ENCODE measurements at places on chromosomes 4 and X.

GRCh38 chr4:72631296-72631695 is 62.3 kb upstream of the ADAMTS3 start:
- DNase-seq = no peak

GRCh38 chr4:70556856-70557255 is 35.2 kb upstream of the AMBN start:
- DNase-seq = no peak

- DNase-seq = no peak
Measured at GRCh38 chr4:25676221-25676620, 20.6 kb downstream of the SLC34A2 start.

DNA sequence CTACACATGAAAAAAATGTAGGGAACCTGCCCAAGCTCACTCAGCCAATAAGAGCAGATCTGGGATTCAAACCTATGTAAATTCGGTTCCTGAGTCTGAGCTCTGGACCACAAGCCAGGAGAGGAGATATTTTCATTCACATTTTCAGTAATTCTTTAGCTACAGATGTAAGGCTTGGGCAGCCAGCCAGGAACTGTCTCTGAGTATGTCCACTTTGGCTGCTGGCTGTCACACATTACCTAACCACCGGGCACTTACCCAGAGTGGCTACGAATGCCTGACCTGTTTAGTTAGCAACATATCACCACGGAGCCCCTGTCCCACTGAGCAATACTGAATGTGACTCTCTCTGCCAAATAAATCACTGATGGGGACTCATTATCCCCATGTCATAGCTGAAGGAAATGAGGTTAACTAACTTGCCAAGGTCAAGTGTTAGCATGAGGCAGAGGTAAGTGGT is 15.3 kb downstream of the USP46 start:
- peak; percentile 44 for DNase-seq

GRCh38 chr4:41323706-41324105 is 67.0 kb downstream of the UCHL1 start:
- no peak for DNase-seq

DNA sequence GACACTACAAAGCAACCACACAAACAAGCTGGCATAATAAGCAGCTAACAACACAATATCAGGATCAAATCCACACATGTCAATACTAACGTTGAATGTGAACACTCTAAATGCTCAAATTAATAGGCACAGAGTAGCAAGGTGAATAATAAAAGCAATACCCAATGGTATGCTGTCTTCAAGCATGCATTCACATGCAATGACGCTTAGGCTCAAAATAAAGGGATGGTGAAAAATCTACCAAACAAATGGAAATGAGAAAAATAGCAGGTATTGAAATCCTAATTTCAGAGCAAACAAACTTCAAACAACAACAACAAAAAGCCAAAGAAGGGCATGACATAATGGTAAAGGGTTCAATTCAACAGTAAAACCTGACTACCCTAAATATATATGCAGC is 74.0 kb upstream of the FAM47B start:
- no peak for DNase-seq

- no peak for DNase-seq
Measured at GRCh38 chr4:8221476-8221875, 22.4 kb downstream of the SH3TC1 start.

DNA sequence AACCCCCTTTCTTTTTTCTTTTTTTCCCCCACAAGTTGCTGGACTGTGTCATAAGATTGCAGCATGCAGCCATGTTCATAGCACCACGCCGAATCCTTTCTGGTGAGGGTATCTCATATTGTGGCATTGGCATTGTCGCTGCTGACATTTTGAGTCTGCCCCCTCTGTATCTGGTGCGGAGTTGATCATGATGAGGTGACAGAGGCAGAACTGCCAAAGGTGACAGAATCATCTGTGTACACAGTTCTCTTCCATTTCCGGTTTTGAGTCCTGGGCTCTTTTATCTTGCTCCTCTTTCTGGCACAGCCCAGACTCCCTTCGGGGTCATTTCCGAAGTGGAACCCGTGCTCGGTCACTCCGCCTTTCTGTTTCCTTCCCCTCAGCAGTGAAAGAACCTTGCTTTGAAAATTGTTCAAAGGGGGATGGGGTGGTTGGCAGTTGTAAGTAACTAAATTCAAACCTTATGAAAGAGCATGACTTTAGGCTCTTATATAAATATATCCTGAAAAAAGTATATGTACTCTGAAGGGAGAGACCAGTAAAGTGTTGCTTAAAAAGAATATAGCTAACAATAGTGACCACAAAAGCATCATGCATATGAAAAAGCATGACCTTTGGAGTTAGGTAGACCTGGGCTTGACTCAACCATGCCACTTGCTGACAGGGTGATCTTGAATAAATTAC is 55.0 kb upstream of the BMP2K start:
- no peak for DNase-seq

- no peak for DNase-seq
Measured at GRCh38 chr4:138761638-138762220, 253.9 kb upstream of the NOCT start.

DNA sequence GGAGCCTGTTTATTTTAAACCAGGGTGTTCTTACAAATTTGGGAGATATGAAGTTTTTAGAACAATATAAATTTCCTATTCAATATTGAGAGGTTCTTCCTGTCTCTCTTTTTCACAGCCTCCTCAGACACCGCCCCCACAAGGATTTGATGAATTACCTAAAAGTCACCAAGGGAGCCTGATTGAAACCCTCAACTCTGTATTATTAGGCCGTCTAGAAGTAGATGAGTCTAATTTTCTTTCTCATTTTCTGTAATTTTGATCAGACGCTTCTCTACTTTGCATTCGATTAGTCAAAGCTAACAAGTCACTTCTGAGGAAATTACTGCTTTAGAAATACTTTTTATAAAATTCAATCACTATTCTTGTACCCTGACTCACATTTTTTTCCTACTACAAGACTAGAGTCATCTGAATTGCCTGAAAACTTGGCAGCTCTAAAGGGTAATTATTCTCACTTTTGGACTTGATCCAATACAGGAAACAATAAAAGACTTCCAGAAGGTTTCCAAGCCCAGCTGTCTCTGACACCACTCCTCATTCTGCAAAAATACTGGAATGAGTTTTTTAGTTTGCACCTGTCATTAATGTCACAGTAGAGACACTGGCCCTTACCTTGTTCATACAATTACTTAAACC is 111.2 kb downstream of the ELOVL6 start:
- peak; percentile 30 for DNase-seq

DNA sequence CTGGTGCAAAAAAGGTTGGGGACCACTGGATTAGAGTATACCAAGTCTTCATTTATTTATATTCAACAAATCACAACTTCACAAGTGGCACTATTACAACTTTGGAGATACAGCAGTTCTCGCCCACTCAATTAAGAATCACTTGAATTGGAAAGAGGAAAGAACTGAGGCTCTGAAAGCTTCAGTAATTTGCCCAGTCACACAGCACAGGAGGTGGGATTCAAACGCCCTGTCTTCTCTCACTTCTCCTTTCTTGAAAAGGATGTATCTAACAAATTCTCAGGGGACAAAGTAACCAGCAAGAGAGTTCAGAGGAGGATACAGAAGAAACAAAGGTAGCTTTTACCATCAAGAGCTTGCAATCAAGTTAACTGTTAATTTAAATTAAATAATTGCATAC is 12.4 kb downstream of the SMIM14 start:
- no peak for DNase-seq

DNA sequence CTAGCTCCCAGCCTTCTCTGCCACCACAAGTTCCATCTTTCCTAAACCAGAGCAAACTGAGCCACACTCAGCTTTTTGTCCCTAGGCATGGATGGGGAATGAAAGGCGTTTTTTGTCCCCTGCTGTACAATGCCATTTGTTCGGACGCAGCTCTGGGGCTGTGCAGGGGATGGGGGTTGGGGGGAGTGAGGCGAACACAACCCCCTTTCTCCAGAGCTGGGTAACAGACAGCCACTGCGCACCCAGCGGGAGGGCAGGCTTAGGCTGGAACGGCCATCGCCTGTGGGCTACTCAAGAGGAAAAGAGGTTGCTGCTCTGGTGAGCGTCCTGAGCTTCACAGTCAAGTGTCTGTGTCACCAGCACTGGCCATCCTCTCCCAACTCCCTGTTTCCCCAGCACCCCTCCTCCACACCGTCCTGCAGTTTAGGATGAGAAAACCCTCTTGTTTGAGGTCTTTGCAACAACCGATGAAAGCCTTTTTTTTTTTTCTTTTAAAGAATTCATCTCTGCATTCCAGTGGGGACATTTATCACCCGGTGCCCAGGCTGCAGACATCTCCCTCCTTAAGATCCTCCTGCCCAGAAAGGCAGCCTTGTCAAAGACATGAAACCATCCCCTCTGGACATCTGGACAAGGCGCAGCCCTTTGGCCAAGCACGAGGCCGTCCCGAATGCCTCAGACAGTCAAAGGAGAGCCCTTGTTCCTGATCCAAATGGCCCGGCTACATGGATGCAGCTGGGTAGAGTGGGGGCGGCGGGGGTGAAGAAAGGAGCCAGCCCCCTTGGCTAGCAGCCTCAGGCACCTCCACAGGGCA is 419.6 kb downstream of the BCOR start:
- no peak for DNase-seq

GRCh38 chr4:7842384-7843279 is 97.0 kb downstream of the AFAP1 start:
- no peak for DNase-seq

DNA sequence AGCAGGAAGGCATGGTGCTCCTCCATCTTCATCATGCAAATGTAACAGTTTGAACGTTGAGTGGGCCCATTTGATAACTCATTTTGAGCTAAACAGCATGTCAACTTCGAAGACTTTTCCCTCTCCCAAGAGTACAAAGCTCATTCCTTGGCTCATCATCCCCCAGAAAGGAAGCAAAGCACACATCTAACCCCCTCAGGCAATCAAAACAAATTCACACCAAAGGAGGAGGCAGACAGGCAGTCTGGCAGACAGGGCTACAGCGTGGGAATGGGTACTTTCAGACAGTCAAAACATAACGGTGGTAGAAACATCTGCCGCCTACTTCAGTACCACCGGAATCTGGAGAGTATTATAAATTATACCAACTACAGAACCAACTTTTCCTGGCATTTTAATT is 81.7 kb downstream of the PCDH19 start:
- no peak for DNase-seq

DNA sequence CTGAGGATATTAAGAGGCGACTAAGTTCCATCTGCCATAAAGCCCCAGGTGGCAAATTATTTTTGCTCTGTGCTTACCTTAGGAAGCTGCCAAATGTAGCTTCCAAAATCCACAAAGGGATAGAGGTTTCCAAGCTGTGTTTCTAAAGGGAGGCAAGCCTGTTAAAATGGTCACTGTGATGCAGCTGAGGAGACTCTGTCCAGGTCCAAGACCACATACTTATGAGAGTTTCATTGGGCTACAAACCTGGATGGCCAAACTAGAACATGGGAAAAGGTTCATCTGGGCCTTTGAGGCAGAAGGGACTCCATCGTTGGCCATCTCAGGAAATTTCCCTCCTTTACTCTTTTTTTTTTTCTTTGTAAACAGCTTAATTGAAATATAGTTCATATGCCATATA is 306.9 kb upstream of the FGF13 start:
- no peak for DNase-seq

DNA sequence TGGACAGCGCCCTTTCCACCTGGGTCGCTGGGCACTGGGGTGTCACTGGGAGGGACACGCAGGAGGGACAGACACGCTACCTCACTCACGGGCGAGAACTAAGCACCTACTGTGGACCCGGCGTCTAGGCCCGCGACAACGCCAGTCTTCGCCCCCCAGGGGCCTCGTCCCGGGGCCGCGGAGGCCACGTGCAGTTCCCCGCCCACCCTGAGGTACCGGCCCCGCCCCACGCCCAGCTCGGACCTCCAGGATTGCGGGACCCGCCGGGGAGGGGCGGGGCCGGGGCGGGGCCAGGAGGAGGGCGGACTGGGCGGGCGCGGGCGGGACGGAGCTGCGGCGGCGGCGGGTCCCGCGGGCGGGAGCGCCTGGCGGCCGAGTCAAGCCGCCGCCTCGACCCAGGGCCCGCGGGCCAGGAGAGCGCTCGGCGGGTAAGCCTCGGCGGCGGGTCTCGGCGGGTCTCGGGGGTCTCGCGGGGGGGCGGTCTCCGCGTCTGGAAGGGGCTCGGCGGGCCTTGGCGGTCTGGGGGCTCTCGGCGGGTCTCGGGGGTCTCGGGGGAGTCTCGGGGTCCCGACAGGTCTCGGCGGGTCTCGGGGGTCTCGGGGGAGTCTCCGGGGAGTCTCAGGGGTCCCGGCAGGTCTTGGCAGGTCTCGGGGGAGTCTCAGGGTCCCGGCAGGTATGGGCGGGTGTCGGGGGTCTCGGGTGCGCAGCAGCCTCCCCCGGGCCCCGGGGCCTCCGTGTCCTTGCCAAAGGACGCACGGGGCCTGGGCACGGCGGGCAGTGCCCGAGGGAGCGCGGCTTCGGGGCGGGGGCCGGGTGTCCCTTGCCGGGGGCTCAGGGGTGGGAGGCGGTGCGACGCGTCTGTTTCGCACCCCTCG is at the start of gene SH3BP2:
Gene SH3BP2, plus strand, starts transcription at position 375 of the 875 bp plus-strand sequence. CDS start 27,533 bp downstream, outside the sequence.
- DNase-seq = no peak

- no peak for DNase-seq
Measured at GRCh38 chrX:83759872-83760271, 101.1 kb upstream of the CYLC1 start.

- no peak for DNase-seq
Measured at GRCh38 chrX:36434522-36434921, 515.0 kb downstream of the CFAP47 start.

GRCh38 chrX:47189906-47190305 is 3.7 kb upstream of the UBA1 start:
- no peak for DNase-seq

- DNase-seq = no peak
Measured at GRCh38 chrX:40207626-40208025, 109.9 kb upstream of the BCOR start.

DNA sequence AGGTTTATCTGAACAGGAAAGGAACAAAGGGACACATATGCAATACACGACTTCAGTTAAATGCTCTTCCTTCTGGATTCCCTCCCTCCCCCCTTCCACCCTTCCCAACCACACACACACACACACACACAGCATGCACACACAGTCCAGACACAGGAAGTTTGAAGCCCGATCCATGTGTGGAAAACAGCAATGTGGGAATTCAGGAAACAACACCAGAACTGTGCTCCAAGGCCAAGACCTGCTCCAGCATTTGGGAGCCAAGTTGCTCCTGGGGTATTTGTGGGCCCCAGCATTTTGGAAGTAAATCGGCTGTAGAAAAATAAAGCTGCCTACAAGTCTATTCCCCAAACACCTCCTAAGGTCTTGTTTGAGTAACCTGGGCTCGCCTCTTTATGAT is 5.6 kb upstream of the AMOT start:
- DNase-seq = no peak

Measured in DMS79 (cell line).